ENCODE measurements at places on chromosomes 5 and 9.

GRCh38 chr9:133888809-133889491 lies 103.2 kb downstream of the VAV2 start:
- H3K4me3 ChIP-seq = no peak overlapping the region
- no peak for DNase-seq
- no peaks in the 10 kb centered on the region for H3K27me3 ChIP-seq
- no peaks in the 10 kb centered on the region for H3K4me1 ChIP-seq
- H3K36me3 ChIP-seq = no peaks in the 10 kb centered on the region
- H3K27ac ChIP-seq = no peak overlapping the region

DNA sequence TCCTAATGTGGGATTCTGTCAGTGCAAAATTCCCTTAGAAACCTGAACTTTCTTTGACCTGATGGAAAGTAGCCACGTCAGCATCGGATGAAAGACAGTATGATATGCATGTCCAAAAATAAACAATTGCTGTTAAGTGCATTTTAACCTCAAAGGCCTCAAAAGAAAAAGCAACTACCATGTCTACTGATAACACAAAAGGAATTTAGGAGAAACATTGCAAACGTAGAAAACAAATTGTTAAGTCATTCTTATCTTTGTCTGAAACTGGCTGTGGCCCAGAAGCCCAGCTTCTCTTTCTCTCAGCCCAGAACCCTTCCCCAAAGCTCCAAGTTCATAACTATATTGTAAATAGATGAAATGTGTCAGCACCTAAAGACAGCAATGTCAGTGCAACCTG lies 11.1 kb upstream of the LHFPL2 start:
- H3K27ac ChIP-seq = no peak overlapping the region
- peaks cover 7% of the 10 kb centered on the region for H3K27me3 ChIP-seq

DNA sequence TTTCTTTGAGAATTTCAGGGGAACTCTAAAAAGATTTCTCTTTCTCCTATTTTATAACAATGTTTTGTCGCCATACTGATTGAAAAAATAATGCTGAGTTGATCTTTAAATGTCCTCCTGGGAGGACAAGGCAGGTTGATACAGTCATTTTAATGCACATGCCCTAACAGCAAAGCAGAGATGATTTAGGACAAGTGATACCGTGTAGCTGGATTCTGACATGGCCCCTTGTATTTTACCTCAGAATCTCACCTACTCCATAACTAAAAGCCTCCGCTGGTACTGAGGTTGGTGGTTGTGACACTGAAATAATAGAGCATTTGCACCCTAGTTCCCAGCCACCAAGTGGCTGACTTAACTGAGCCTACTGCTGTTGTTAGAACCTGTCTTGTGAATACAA lies 811 bp upstream of the LRRTM2 start:
- no peak for DNase-seq
- H3K36me3 ChIP-seq = no peaks in the 10 kb centered on the region
- H3K27ac ChIP-seq = no peak overlapping the region
- peaks cover 28% of the 10 kb centered on the region for H3K27me3 ChIP-seq

DNA sequence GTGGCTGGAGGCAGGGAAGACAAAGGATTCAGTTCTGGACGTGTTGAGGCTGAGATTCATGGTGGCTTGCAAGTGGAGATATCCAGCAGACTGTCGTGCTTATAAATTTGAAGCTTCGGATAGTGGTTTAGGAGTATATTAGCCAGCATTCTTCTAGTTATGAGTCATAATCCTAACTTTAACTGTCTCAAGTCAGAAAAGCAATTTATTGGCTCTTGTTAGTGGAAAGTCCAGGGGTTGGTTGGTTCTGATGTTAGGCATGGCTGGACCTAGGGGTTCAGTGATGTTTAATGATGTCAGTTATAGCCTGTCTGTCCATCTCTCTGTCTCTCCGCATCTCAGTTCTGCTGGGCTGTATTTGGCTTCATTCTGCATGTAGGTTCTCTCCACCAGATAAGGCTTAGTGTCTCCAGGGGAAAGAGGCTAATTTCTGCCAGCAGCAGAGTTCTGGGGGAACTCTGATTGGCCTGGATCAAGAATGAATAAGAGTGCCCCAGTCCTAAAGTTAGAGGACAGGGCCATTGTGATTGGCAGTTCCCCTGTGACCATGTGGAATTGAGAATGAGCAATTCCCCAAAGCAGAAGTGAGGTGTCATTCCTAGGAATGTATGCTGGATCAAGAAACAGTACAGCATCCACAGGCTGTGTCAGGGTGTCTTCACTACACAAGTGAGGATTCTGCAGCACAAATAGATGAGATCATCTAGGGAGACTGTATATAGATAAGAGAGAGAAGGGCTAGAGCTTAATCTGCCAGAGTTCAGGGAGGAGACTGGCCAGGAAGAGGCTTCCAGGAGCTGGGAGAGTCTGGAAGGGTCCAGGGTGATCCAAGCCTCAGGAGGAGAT lies 72.9 kb upstream of the SHB start:
- DNase-seq = no peak
- H3K36me3 ChIP-seq = no peaks in the 10 kb centered on the region
- no peak overlapping the region for H3K27ac ChIP-seq
- H3K4me1 ChIP-seq = no peaks in the 10 kb centered on the region

DNA sequence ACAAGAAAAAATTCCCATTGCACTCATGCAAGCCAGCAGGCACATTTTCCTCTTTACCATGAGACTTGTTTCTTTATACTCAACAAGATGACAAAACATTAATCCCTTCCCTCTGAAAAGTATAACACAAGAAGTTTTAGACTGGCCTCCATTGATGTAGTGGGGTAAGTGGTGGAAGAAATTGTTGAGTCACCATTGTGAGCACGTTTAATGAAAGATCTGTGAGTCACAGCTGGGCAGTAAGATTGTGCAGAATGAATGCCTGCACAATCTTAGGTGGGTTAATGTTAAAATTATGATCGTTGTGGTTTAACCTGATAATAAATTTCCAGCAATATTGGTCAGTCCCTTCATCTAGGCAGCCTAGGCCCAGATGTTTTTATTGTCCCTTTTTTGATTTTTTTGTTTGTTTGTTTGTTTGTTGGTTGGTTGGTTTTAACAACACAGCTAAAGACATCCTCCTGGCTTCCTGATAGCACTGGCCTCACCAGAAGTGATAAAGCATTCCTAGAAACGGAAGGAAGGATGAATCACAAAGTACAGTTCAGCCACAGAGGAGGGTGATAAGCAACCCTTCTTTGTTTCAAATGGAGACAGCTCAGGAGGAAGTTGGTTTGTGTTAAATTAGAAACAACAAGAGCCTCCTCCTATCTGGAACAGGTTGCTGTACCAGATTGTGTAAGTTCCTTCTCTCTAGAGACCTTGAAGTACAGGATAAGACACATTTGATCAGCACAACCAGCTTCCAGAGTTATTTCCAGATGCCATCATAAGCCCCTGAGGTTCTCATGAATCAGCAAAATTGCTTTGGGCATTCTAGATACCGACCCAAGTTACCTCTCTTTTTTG lies 40.3 kb downstream of the SLC24A2 start:
- H3K4me3 ChIP-seq = no peak overlapping the region
- DNase-seq = no peak
- H3K4me1 ChIP-seq = peaks cover 4% of the 10 kb centered on the region
- no peak overlapping the region for H3K27ac ChIP-seq
- H3K27me3 ChIP-seq = peaks cover 2% of the 10 kb centered on the region

- H3K4me3 ChIP-seq = no peak overlapping the region
- H3K36me3 ChIP-seq = peaks cover 13% of the 10 kb centered on the region
- DNase-seq = no peak
- H3K4me1 ChIP-seq = peaks cover 38% of the 10 kb centered on the region
- H3K27ac ChIP-seq = no peak overlapping the region
Measured at GRCh38 chr5:131630963-131631350, 4.1 kb downstream of the RAPGEF6 start.

- H3K4me1 ChIP-seq = peaks cover 3% of the 10 kb centered on the region
- no peak overlapping the region for H3K4me3 ChIP-seq
- no peak for DNase-seq
- H3K27ac ChIP-seq = no peak overlapping the region
Measured at GRCh38 chr9:98201102-98201501, 8.7 kb upstream of the CORO2A start.

GRCh38 chr9:72140586-72140985 lies 8.7 kb upstream of the GDA start:
- H3K4me1 ChIP-seq = no peaks in the 10 kb centered on the region
- H3K4me3 ChIP-seq = no peak overlapping the region
- peaks cover 9% of the 10 kb centered on the region for H3K27me3 ChIP-seq
- no peak for DNase-seq
- H3K36me3 ChIP-seq = no peaks in the 10 kb centered on the region

- H3K36me3 ChIP-seq = no peaks in the 10 kb centered on the region
- no peaks in the 10 kb centered on the region for H3K4me1 ChIP-seq
- no peak for DNase-seq
- no peak overlapping the region for H3K27ac ChIP-seq
- no peak overlapping the region for H3K4me3 ChIP-seq
- peaks cover 3% of the 10 kb centered on the region for H3K27me3 ChIP-seq
Measured at GRCh38 chr9:81119591-81119990, 569.8 kb downstream of the TLE1 start.

- no peaks in the 10 kb centered on the region for H3K27me3 ChIP-seq
- H3K4me1 ChIP-seq = no peaks in the 10 kb centered on the region
- H3K36me3 ChIP-seq = no peaks in the 10 kb centered on the region
- no peak overlapping the region for H3K27ac ChIP-seq
- H3K4me3 ChIP-seq = no peak overlapping the region
Measured at GRCh38 chr9:116020146-116020545, 133.4 kb upstream of the PAPPA start.

GRCh38 chr5:174363934-174364333 lies 318.4 kb downstream of the NSG2 start:
- no peak overlapping the region for H3K27ac ChIP-seq
- peaks cover 2% of the 10 kb centered on the region for H3K27me3 ChIP-seq
- DNase-seq = no peak
- H3K36me3 ChIP-seq = no peaks in the 10 kb centered on the region
- H3K4me1 ChIP-seq = no peaks in the 10 kb centered on the region
- H3K4me3 ChIP-seq = no peak overlapping the region

DNA sequence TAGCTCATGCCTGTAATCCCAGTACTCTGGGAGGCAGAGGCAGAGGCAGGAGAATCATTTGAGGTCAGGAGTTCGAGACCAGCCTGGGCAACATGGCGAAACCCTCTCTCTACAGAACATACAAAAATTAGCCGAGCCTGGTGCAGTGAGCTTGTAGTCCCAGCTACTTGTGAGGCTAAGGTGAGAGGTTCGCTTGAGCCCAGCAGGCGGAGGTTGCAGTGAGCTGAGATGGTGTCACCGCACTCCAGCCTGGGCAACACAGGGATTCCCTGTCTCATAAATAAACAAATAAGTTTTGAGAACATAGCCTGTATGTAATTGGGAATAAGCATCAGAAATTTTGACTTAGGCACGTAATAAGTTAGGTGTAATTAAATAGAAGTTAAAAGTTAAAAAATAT lies 971.7 kb upstream of the COX7C start:
- no peak overlapping the region for H3K27ac ChIP-seq
- no peak for DNase-seq
- no peaks in the 10 kb centered on the region for H3K36me3 ChIP-seq
- H3K4me3 ChIP-seq = no peak overlapping the region
- no peaks in the 10 kb centered on the region for H3K4me1 ChIP-seq

DNA sequence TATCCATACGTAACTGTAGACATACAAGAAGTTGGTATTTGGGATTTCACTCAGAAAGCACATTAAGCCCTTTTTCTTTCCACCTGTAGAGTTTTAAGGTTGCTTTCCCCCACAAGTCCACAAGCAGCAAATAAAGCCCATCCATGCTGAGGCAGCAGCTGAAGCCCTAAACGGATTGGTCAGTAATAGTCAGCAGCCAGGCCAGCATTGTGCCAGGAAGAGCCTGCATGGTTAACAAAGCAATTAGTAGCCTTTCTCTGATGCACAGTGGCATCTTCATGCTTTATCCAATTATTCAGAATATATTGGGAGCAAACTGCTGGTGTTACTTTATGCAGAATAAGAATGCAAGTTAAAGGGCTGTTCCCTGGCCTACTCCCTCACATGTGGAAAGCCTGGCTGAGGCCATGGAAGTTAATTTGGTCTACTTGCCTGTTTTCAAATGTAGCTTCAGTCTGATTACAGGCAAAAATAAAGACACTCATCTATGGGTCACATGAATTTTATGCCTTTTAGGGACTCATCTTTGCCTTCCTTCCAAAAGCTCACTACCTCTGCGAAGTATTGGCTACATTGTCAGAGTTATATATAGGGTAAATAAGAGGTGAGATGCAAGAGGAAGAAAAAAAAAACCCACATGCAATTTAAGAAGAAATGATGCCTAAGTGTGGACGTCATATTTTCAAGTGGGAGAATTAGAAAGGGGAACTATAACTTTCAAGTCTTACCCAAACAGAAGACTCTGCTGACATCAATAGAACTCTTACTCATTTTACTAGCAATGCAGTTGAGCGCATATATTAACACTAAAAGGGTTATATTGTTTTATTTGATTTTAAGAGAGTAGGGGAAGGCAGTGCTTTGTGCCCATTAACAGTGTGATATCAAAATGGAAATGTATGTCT lies 15.9 kb downstream of the EBF1 start:
- H3K4me1 ChIP-seq = no peaks in the 10 kb centered on the region
- DNase-seq = no peak
- no peak overlapping the region for H3K27ac ChIP-seq
- H3K27me3 ChIP-seq = peaks cover 8% of the 10 kb centered on the region
- H3K36me3 ChIP-seq = no peaks in the 10 kb centered on the region
- no peak overlapping the region for H3K4me3 ChIP-seq

DNA sequence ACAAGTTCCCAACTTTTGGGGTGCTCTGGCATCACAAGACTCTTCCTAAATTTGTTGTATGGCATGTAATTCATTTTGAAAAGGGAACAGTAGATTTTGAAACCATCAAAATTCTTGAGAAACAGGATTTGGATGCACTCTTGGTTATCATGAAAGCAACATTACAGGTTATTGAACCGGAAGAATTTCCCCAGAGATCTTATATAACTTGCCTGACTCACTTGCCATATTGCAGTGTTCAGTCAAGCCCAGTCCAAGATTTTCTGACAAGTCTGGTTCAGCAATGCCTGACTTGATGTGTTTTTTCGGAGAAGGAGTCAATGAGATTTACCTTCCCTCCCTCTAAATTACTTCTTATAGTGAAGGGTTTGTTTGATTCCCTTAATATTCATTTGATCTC lies 32.0 kb downstream of the SMIM15 start:
- H3K4me3 ChIP-seq = no peak overlapping the region
- no peak for DNase-seq
- H3K4me1 ChIP-seq = no peaks in the 10 kb centered on the region
- no peaks in the 10 kb centered on the region for H3K27me3 ChIP-seq

- no peaks in the 10 kb centered on the region for H3K4me1 ChIP-seq
- no peak for DNase-seq
- H3K27me3 ChIP-seq = no peaks in the 10 kb centered on the region
- no peak overlapping the region for H3K27ac ChIP-seq
Measured at GRCh38 chr9:118987167-118987566, 382.1 kb downstream of the BRINP1 start.

GRCh38 chr9:128025736-128026135 lies 41.4 kb downstream of the NAIF1 start:
- H3K27me3 ChIP-seq = no peaks in the 10 kb centered on the region
- no peak for DNase-seq
- H3K36me3 ChIP-seq = no peaks in the 10 kb centered on the region
- peak overlapping the region; percentile 65 for H3K4me3 ChIP-seq
